ENCODE measurements at places on chromosomes 11 and 22.

DNA sequence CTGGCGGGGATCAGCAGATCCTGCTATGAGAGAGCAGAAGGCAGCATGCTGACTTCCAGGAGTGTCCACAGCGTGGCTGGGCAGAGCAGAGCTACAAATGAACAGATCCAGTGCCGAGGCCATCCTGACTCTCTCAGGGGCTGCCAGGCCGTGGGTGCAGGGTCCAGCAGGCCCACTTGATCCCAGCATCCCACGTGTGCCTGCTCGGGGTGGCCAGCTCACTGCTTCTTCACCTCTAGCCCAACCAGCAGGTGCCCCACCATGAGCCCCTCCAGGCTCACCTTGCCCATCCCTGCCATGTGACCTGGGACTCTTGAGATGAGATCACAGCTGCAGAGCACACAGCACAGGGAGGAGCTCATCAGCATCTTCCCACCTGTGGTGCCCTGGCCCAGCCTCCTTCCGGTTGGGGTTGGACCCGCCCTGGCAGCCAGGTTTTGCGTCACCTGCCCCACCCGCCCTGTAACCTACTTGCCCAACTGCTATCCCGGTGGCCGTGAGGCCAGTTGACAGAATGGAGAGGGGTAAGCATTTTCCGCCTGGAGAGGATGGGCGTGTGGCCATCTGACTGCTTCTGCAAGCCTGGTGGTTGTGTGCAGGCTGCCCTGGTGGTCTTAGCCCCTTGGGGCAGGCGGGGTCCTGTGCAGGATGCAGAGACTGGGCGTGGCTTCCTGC is 11.0 kb downstream of the TANGO2 start:
- peak; percentile 64 for DNase-seq

GRCh38 chr22:21101877-21102638 is 56.3 kb downstream of the LRRC74B start:
- DNase-seq = no peak

GRCh38 chr22:47445716-47446290 is 683.4 kb downstream of the TBC1D22A start:
- DNase-seq = no peak

- DNase-seq = no peak
Observed at GRCh38 chr11:102407901-102408300, 44.7 kb downstream of the TMEM123 start.

GRCh38 chr22:17717708-17718107 is 56.6 kb downstream of the BID start:
- DNase-seq = no peak

GRCh38 chr11:78391424-78391823 is 26.2 kb downstream of the GAB2 start:
- no peak for DNase-seq

DNA sequence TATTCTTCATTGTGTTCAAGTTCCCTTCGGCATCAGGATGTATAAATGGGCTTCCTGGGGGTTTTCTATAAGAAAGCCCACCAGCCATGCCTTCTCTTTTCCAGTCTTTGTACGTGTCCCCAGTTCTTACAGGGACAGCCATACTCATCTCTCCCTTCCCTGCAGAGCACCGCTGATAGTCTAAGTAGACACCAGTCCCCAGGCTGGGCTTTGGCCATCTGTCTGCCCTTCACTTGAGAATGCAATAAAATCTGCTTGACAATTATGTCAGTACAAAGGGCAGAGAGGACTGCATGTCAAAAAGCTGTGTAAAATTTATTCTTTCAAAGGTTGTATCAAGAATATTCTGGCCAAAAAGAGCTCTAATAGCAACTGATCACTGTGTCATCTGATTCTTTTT is 27.3 kb downstream of the NTM start:
- DNase-seq = no peak

DNA sequence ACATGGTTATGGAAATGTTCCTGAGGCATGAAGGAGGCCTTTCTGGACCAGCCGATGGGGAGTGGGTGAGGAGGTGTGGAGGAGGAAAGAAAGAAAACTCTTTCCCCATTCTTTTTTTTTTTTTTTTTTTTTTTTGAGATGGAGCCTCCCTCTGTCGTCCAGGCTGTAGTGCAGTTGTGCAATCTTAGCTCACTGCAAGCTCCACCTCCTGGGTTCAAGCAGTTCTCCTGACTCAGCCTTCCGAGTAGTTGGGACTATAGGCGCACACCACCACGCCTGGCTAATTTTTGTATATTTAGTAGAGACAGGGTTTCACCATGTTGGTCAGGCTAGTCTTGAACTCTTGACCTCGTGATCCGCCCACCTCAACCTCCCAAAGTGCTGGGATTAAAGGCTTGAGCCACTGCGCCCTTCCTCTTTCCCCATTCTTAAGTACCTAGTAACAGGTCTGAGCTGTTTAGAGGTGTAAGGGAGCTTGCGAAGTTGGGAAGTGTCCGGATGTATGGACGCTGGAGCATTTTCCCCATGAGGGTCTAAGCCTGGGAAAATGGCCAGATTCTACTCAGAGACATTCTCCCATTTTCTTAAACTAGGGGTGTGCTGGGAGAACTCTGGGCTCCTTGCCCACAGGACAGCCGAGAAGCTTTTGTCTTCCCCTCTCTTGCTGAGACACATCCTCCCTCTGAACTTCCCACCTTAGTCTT is 135.8 kb downstream of the TEAD1 start:
- no peak for DNase-seq

DNA sequence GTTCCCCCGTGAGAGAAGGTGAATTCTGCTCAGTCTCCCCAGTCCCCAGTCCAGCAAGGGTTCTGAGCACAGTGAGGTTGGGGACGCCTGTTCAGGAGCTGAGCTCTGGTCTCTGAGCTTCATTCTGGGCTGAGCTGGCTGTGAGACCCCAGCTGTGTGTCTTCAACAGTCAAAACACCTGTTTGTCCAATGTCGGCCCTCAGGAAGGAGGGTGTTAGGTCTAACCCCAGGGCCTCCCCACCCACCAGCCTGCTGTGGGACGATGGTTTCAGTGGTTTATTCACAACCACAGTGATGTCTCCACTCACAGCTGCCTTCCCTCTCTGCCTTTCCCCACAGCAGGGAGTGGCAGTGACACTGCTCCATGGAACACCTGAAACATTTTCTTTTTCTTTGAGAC is 1282.9 kb downstream of the TBC1D22A start:
- DNase-seq = peak; percentile 0

DNA sequence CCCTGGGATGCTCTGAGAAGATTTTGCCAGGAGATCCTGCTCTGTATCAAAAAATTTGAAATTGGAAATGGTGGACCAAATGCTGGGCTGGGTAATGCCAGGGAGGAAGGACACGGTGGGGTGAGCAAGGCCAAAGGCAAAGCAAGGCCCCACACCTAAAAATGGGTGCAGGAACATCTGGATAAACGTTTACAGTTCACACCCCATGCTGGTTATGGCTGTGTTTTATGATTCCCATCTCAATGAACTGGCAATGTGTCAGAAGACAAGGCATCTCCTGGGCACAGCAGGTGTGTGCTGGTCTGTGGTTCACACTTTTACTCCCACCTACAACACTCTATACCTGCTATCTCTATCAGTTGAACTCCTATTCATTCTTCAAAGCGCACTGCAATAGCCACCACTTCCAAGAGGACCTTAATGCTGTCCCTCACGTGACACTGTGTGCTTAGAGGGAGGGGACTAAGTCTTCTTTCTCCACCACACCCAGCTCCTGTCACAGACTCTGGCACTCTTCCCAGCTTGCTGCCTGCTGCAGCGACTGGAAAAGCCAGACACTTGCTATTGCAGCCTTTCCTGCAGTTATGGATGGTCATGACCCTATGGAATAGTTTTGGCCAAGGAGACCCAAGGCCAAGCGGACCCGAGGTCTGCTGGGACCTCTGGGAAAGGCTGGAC is 277.5 kb downstream of the CTTN start:
- DNase-seq = no peak

GRCh38 chr22:27041745-27042310 is 384.4 kb downstream of the MIAT start:
- no peak for DNase-seq

- DNase-seq = no peak
Observed at GRCh38 chr11:45919806-45920530, 2.3 kb upstream of the PEX16 start.

Data from CD4-positive, alpha-beta T cell treated with Interleukin-21 for 1 hour (primary cell).